Right ventricle myocardium inferior (tissue), 1 donor: ENCODE measurements at places on chromosomes 3 and 15.
A peak's percentile ranks its signal among the peaks of the same experiment; 100 is the strongest.

GRCh38 chr3:30248423-30248822 lies 358.0 kb upstream of the TGFBR2 start:
- DNase-seq, result no peak

DNA sequence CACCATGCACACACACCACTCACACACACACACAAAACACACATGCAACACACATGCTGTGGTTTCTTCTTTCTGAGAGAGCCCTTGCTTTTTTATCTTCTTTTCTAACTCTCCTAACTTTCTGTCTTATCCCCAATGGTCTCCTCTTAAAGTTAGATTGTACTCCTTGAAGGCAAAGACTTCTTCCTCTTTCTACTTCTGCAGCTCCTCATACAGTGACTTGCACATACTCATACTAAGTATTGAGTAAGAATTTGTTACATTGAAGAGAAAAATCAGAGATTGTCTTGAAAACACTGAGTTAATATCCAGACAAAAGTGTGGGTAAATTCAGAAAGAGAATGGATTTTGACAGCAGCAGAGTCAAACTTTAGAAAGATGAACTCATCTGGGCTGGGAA lies 64.4 kb downstream of the GTPBP8 start:
- DNase-seq, result no peak

DNA sequence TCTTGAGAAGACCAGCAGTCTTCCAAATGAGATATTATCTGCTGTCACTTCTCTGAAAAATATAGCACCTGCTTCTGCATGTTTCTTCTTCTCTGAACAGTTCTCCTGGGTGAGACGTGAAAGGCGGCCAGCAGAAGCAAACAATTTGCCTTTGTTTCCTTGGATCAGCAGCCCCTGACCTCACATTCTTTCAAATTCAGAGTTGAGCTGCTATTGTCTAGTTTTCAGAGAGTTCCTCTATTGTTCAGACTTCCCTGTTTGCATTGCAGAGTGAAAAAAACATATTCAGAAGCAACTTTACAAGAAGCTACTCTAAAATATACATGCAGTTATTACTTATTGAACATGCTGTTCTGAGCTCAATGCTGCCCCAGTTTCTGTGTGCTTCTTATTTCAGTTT lies 653.6 kb downstream of the NAALADL2 start:
- DNase-seq, result no peak

DNA sequence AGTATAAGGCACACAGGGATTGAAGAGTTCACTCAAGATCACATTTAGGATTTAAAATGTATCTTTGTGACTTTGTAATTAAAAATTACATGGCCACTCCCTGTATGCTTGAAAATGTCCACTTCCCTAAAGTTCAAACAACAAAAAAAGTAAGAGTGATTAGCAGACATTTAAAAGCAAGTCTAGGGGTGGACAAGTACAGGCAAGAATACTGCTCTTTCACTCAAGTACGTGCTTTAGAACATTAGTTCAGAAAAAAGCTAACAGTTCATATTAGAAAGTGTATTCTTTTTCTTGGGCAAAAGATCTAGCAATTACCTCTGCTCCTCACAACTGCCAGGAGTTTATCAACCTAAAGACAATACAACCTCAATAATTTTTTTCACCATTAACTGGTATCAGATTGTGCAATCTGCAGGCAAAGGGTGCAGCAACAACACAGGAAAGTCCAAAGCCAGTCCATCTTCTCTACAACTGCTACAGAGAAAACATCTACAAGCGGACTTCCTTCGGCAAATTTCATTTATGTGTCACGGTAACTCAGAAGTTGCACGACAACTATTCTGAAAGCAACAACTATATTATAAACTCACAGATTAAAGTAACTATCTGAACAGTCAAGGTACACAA lies 18.1 kb downstream of the CHSY1 start:
- DNase-seq, result no peak

GRCh38 chr3:43794776-43795175 lies 104.0 kb downstream of the ABHD5 start:
- no peak for DNase-seq

DNA sequence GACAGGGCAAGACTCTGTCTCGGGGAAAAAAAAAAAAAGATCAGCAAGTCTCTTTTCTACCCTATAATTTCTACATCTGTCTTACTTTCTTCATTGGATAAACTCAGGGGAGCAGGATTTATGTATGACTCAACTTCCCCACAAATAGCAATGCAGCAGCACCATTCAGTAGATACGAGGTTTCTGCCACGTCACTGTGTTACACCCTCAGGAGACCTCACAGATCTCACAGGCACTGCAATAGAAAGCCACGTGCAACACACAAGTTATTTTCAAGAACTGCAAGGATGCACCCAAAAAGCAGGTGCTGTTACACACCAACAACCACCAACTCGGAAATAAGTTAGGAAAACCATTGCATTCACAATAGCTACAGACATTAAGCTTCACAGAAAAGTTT lies 30.2 kb downstream of the TSPAN3 start:
- no peak for DNase-seq

GRCh38 chr3:52228751-52229291 lies 3.4 kb upstream of the TLR9 start:
- DNase-seq, result peak; percentile 48

GRCh38 chr3:151552589-151552988 lies 91.7 kb upstream of the IGSF10 start:
- no peak for DNase-seq

DNA sequence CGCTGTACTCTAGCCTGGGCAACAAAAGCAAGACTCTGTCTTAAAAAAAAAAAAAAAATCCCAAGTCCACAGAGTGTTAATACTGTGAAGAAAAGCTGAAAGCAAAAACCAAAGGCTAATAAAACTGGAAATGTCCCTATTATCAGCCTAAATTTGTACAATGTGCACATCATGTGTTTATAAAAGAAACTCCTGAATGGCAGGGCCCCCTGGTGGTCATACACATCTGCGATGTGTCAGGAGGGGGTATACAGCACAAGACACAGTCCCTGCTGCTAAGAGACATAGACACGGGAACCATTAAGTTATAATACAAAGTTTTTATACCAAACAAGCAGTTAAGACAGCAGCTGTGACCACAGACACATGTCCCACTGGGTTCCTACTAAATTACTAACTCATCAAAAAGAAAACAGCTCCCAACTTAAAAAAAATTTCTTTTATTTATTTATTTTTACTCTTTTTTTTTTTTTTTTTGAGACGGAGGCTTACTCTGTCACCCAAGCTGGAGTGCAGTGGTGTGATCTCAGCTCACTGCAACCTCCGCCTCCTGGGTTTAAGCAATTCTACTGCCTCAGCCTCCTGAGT lies 31.0 kb downstream of the IDH2 start:
- DNase-seq, result peak; percentile 87

- DNase-seq, result no peak
Observed at GRCh38 chr3:188955919-188956318, 215.9 kb upstream of the TPRG1 start.

DNA sequence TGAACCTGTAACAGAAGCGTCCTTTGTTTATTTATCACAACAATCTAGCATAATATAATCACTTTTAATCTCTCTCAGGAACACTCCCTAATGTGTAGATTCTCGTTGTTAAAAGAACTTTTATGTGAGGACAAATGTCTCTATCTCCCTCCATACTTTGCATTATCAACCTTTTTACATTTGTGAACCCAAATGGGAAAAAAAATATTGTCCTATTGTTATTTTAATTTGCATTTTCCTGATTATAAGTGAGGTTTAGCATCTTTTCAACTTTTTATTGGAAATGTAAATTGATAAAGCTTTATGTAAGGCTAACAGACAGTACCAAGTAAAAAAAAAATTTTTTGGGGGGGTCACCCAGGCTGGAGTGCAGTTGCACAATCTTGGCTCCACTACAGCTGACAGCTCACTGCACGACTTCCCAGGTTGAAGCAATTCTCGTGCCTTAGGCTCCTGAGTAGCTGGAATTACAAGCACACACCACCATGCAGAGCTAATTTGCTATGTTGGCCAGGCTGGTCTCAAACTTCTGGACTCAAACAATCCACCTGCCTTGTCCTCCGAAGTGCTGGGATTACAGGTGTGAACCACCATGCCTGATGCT lies 33.0 kb upstream of the DENND4A start:
- DNase-seq, result no peak

GRCh38 chr3:29311795-29312194 lies 30.9 kb downstream of the RBMS3 start:
- no peak for DNase-seq
